Dermis lymphatic vessel endothelial cell (primary cell): ENCODE measurements at places on chromosomes 3 and 15. TPM values are rescaled to one million over a fixed set of nuclear protein-coding genes. Genes with fewer than 3 reads are reported as not detected.

ACOX2 gene
- 0.77 and 1.3 TPM in 2 replicates for total RNA-seq

TGM5 gene
- not detected in 2 replicates for total RNA-seq

THAP10 gene
- total RNA-seq, result 1.0 and 1.3 TPM in 2 replicates

SMCO1 gene
- total RNA-seq, result not detected in 2 replicates

B3GALNT1 gene
- total RNA-seq, result 8.5 and 10.1 TPM in 2 replicates

EPHA3 gene
- under 0.01 and 0.11 TPM in 2 replicates for total RNA-seq

NOX5 gene
- under 0.01 and 0.09 TPM in 2 replicates for total RNA-seq

GOLGA6L4 gene
- total RNA-seq, result 1.1 and 1.6 TPM in 2 replicates

CIB2 gene
- 1.2 and 3.9 TPM in 2 replicates for total RNA-seq

FGF12 gene
- total RNA-seq, result 1.4 and 2.8 TPM in 2 replicates

CORO2B gene
- 0.69 and 0.98 TPM in 2 replicates for total RNA-seq

PLCB2 gene
- total RNA-seq, result 0.11 TPM in 1 of 2 replicates, not detected in the other

PPM1M gene
- total RNA-seq, result 13.0 and 16.6 TPM in 2 replicates

P2RY14 gene
- total RNA-seq, result not detected in 2 replicates

ACTC1 gene
- total RNA-seq, result not detected in 2 replicates

ZPLD1 gene
- total RNA-seq, result under 0.01 TPM in 1 of 2 replicates, not detected in the other

OXTR gene
- total RNA-seq, result 0.17 and 0.65 TPM in 2 replicates

C3orf80 gene
- under 0.01 and 0.09 TPM in 2 replicates for total RNA-seq

ITGA11 gene
- 9.8 and 13.9 TPM in 2 replicates for total RNA-seq

PLA2G4D gene
- not detected in 2 replicates for total RNA-seq

MAP2K5 gene
- total RNA-seq, result 4.4 and 4.7 TPM in 2 replicates

ZDHHC19 gene
- total RNA-seq, result not detected in 2 replicates
